ENCODE measurements at places on chromosomes 1 and 21.

GRCh38 chr1:92362970-92363369, 64.1 kb downstream of the RPAP2 start:
- no peak for DNase-seq

- no peak for DNase-seq
Measured at GRCh38 chr21:42403611-42404231, at the start of gene UBASH3A. Gene UBASH3A (plus strand): TSS chr21:42403902. CDS start chr21:42403946, 44 bp downstream.

DNA sequence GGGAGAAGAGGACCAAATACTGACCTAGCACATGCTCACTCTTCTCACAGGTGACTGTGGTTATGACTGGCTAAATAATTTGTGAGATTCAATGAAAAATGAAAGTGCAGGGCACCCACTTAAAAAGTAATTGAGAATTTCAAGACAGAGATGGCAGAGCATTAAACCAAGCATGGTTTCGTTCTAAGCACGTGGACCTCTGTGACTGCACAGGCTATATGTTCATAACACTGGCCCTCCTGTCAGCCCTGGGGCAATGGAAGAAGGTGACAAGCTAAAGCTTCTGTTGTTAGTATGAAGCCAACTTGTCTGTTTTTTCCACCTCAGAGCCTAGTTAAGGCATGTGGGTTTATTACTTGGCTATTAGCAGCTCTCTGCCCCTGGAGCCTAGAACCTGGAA, 130.9 kb downstream of the FASLG start:
- no peak for DNase-seq

DNA sequence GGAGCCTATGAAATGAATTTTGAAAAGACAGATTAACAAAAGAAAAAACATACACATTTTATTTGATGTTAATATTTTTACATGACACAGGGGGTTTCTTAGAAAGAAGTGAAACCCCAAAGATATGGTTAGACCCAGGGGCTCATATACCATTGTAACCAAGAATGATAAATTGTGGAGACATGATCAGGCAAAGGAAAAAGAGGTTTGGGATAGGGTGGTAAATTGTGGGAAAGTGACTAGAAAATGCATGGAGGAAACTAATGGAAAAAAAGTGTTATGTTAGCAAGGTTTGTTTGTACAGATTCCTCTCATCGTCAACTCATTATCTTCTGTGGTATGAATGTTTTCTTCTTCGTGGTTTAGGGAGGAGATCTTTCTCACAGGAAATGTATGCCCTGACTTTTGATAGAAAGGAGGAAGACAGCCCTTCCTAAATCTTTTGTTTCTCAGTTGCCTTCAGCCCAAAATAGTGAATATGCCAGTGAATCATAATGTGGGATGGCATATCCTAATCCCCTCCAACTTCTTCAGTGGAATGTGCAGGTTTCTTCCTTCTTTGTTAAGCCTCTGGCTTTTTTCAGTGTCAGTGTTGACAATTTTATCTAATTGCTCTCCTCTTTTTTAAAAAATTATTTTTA, 140.4 kb upstream of the UBE2U start:
- DNase-seq, result no peak

GRCh38 chr1:212753749-212754148, 37.8 kb downstream of the NSL1 start:
- no peak for DNase-seq

DNA sequence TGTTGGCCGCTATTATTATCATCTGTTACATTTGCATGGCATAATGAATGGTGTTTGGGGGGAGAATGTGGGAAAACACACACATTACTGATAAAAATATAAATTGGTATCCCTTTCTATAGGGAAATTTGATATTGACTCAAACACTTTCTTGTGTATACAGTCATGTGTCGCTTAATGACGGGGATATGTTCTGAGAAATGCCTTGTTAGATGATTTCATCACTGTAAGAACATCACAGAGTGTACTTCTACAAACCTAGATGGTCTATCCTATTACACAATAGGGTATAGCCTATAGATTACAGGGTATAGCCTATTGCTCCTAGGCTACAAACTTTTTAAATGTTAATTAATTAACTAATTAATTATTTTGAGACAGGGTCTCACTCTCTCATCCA, 67.2 kb upstream of the B3GALNT2 start:
- no peak for DNase-seq

- DNase-seq, result peak; percentile 87
Measured at GRCh38 chr1:25799935-25800702, at the start of gene SELENON. Gene SELENON (plus strand): TSS chr1:25800193. CDS start chr1:25800231, 38 bp downstream.

GRCh38 chr1:12296016-12296415, 66.2 kb downstream of the VPS13D start:
- DNase-seq, result no peak

GRCh38 chr1:16072616-16073484, 601 bp downstream of the FAM131C start:
- no peak for DNase-seq

- DNase-seq, result peak; percentile 46
Measured at GRCh38 chr21:37503848-37504467, 137.4 kb downstream of the DYRK1A start.

DNA sequence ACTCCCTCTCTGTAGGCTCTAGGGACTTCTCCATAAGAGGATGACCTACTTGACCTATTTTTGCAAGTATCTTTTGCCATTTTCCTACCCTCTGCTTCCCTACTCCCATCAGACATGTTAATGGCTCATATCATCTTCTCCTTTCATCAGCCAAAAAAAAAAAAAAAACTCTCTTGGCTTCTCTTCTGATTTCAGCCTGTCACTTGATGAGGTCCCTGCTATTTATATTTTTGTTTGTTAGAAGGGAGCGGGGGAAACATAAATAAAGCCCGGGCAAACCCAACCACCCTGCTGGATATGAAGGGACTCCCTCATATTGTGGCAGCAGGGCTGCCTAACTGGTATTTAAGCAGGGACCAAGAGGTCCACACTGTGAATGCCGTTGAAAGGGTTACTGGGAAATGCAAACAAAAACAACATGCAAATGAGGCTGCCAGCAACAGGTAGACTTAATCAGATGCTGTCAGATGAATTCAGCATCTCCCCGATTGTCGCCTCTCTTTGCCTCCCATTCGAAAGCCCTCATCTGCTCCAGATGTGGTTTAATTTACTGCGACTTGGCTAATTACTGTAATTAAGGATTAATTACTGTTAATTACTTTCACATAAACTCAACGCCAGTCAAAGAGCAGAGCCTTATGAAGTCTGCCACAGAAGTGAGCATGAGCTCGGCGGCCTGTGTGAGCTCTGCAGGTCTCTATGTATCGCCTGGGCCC, 172.3 kb downstream of the PBX1 start:
- no peak for DNase-seq

GRCh38 chr1:117321680-117322609, 45.3 kb upstream of the MAN1A2 start:
- no peak for DNase-seq

DNA sequence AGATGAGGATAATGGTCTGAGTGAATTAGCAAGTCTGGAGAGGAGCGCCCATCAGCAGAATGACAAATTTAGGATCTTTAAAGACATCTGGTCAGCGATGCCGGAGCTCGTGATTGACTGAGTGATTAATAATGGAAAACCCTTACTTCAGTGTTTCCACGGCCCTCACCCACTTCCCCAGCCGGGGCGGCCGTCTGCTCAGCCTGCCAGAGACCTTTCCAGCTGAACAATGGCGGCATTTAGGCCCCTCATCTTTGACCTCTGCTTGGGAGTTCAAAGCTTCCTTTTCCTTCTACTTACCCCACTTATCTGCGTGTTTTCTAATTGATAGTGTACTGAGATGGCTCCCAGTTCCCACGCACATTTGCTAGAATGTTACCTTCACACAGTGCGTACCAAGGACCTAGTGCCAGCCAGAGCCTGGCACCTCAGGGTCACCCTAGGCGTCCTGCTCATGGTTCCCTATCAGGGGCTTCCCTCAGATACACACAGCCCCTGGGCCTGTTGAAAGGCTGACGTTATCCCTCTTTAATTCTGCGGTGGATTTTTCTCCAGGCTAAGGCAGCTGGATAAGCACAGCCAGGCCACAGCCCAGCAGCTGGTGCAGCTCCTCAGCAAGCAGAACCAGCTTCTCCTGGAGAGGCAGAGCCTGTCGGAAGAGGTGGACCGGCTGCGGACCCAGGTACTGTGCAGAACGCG, 232.8 kb downstream of the SDCCAG8 start:
- DNase-seq, result no peak

GRCh38 chr1:180912211-180912800, 391 bp upstream of the KIAA1614 start:
- DNase-seq, result peak; percentile 64

DNA sequence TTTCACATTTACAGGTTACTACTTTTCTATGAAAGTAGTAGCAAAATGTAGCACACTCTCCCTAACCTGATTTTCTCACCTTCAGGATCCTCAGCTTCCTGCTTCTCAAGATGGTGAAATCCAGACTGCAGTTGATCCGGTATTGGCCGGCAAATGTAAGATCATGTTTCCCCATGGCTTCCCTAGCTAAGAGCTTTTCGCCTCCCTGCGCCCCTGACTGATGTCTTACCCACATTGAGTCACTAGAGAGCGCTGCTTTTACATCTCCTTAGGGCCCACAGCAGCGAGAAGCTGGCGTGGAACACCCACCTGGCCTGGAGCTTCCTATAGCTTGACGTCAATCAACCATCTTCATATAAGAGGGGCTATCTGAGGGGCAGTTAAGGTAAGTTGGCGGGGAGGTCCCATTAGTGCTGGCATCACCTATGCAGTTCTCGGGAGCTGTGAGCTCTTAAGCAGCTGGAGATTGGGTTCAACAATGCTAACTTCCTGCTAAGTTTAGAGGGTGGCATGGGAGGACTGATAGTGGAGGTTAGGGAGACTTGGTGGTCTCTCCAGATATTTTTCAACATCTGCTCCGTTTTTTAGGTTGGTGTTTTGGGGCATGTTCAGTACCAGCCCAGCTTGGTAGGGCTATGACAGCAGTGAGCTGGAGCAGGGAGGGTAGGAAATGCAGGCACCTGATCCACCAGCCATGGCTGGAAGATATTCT, 5.5 kb downstream of the PTPN7 start:
- DNase-seq, result peak; percentile 60

GRCh38 chr21:15437883-15438282, 291.9 kb upstream of the USP25 start:
- no peak for DNase-seq

GRCh38 chr21:46212721-46213484, 15.7 kb downstream of the LSS start:
- DNase-seq, result no peak

GRCh38 chr1:82268826-82269225, 468.1 kb downstream of the ADGRL2 start:
- no peak for DNase-seq

DNA sequence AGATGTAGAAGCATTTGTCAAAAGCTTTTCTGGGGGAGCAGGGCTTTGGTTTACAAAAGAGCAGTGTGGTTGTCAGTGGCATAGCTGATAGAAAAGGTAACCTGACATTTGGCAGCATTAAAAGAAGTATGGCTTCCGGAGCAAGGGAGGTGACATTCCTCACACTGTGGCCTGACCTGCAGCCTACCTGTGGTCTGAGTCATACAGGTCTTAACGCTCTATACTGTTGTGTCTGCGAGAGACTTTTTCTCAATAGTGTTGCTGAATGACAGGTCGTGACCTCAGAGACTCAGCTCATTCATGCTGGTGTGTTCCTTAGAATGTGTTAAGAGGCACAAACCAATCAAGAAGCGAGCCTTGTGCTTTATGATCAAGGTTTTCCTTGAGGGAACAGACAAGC, 19.3 kb downstream of the PHGDH start:
- DNase-seq, result no peak

DNA sequence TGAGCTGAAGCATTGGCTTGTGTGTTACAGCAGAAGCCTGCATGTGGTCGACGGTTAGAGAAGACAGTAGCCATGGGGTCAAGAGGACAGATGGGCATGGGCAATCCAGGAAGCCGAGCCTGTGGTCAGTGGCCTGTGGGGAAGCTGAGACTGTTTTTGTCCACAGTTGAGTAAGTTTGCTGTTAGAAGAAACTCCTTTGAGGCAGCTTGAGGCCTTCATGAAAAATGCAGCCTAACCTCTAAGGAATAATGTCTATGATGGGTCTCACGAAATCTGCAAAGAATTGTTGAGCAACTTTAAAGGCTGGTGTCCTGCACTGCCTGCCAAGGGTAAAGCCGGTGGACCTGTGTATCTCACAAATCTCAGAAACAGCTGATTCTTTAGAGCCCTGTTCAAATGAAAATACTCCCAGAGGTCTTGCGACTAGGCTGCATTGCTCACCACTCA, 322.4 kb downstream of the SETD4 start:
- peak; percentile 11 for DNase-seq

DNA sequence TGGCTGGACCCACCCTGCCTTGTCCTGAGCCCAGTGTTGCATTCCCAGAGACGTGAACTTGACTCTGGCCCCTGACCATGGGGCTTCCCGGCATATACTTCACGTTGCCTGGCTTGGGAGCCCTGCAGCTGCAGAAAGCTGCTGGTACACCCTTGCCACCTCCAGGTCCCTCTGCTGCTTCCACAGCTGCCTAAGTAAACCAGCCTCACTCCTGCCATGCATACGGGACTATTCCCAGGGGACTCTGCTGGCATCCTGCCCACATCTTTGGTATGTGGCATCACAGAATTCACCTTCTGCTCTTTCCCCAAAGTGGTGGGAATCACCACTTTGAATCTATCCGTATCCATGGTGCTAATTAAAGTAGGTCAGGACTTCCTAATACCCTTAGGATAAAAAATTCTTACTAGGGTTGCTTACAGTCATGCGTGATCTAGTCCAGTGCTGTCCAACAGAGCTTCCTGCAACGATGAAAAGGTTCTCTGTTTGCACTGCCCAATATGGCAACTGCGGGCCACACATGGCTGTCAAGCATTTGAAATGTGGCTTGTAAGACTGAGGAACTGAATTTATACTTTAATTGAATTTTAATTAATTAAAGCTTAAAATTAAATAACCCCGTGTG, 203.0 kb downstream of the GRIK3 start:
- DNase-seq, result no peak

- DNase-seq, result no peak
Measured at GRCh38 chr1:226656201-226656600, 82.9 kb downstream of the ITPKB start.

DNA sequence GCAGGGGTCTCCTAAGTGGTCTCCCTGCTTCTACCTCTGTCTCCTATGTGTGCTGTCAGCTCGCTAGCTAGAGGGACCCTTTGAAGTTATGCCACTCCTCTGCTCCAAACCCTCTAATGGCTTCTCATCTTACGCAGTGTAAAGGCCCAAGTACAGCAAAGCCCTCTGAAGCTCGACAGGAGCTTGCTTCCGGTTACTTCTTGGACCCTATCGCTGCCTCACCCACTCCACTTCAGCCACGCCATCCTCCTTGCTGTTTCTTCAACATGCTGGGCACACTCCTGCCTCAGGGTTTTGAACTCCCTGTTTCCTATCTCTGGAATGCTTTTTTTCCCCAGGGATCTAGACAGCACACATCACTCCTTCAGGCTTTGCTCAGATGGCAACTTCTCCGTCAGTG, 102.3 kb upstream of the F3 start:
- no peak for DNase-seq

- DNase-seq, result no peak
Measured at GRCh38 chr1:81226603-81226928, 574.2 kb upstream of the ADGRL2 start.

DNA sequence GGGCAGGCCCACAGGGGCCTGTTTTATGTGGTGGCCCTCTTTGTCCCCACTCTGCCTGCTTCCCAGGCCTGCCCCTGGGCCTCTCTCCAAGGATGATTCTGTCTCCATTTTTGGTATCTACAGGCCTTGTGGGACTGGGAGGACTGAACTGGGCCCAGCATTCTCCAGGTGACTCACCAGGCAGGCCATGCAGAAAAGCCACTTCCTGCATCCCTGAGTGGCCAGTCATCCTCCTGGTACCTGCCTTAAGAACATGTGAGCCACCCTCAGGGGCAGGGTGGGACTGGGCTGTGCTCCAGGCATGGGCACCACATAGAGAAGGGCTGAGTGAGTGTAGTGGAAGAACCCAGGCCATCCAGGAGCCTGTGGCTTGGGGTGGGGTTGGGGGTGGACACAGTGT, 20.0 kb upstream of the BCAR3 start:
- peak; percentile 92 for DNase-seq
